ENCODE measurements at places on chromosomes 3 and 15. TPM values are rescaled to one million over a fixed set of nuclear protein-coding genes. Genes with fewer than 3 reads are reported as not detected.

DNA sequence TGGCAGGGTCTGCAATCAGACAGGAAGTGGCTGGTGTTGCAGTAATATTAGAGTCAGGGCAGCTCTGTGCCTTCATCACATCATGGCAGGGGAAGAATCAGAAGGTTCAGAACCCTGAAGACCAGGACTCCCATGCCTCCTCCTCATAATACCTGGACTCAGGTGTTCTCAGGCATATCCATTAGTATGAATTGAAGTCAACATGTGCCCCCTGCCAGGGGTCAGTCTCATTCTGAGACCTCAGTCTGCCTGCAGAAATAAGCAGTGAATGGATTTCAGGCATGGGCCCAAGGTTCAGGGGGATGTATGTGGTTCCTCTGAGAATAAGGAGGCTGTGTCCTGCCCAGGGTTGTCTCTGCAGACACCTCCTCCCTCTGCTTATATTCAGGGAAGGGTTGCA lies 74.2 kb downstream of the SPSB4 start:
- no peaks in the 10 kb centered on the region for H3K4me1 ChIP-seq
- H3K4me3 ChIP-seq: no peak overlapping the region
- peaks cover 3% of the 10 kb centered on the region for H3K27me3 ChIP-seq

The TFG gene
- total RNA-seq: 81.4 TPM

DNA sequence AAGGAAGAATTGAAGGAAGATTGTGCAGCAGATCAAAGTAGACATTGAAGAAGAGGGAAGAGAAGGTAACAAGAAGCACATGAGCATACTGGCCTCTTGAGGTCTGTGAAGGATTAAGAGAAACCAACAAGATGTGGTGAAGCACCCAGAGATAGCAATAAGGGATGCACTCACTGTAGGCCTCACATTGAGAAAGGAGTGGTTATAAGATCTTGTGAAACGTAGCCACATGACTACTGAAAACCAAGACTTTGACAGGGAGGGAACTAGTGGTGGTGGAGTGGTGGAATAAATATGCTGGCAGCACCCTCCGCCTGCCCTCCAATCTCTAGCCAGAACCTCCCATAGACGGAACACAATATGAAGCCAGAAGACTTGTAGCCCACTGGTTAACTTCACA lies 651.2 kb downstream of the DIPK2A start:
- no peak overlapping the region for H3K4me3 ChIP-seq
- no peaks in the 10 kb centered on the region for H3K36me3 ChIP-seq
- H3K27ac ChIP-seq: no peak overlapping the region
- H3K4me1 ChIP-seq: no peaks in the 10 kb centered on the region
- H3K27me3 ChIP-seq: no peaks in the 10 kb centered on the region

The SYNM gene
- total RNA-seq: 4.0 TPM

DNA sequence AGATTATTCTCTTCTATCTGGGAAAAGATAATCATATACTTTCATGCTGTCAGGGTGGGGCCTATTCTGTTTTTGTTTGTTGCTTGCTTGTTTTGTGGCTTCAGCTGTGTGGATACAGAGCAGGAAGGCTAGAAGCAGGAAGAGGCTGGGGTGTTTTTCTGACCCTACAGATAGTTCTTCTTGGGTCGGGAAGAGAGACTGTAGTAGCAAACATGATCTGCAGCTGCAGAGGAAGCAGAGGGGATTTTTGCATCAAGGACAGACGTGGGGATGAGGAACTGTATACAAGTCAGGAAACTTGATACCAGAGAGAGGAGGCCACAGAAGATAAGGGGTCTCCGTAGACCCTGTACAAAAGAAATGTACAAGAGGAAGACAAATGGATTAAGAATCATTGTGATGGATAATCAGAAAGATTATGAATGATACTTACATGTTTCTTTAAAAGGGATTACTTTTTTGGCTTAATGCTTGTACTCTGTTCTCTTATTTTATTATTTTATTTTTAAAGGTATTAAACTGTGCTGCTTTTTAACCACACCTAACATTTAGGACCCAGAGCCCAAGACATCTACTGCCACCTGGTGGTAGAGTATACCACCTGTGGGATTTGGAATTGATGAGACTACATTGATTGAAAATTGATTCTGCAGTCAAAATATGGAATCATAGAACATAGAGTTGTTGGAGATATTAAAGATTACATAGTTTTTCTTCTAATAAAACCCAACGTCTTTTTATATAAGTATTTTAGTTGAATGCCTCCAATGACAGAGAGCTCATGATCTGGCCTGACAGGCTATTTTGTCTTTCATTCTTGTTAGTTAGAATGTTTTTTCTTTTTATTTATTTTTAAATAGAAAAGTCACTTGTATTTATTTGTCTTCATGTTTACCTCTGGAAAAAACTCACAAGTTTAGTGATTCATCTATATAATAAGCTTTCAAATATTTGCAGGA lies 87.3 kb upstream of the ROPN1 start:
- no peaks in the 10 kb centered on the region for H3K36me3 ChIP-seq
- H3K27ac ChIP-seq: no peak overlapping the region
- no peak overlapping the region for H3K4me3 ChIP-seq
- peaks cover 31% of the 10 kb centered on the region for H3K27me3 ChIP-seq
- H3K4me1 ChIP-seq: no peaks in the 10 kb centered on the region

The TRAIP gene
- 2.4 TPM for total RNA-seq

- H3K27me3 ChIP-seq: no peaks in the 10 kb centered on the region
- H3K4me1 ChIP-seq: peaks cover 14% of the 10 kb centered on the region
- H3K36me3 ChIP-seq: no peaks in the 10 kb centered on the region
- H3K4me3 ChIP-seq: peak within 1 kb of the TSS; percentile 79
Observed at GRCh38 chr3:156826144-156826895, at the start of gene LEKR1. TSS of gene LEKR1 (plus strand) at chr3:156826353. CDS start at chr3:156829330, 2,977 bp downstream.

GRCh38 chr3:166957121-166957520 lies 423.0 kb downstream of the ZBBX start:
- no peaks in the 10 kb centered on the region for H3K27me3 ChIP-seq
- H3K4me1 ChIP-seq: no peaks in the 10 kb centered on the region
- H3K27ac ChIP-seq: no peak overlapping the region
- no peaks in the 10 kb centered on the region for H3K36me3 ChIP-seq

The HCLS1 gene
- total RNA-seq: 2.9 TPM

DNA sequence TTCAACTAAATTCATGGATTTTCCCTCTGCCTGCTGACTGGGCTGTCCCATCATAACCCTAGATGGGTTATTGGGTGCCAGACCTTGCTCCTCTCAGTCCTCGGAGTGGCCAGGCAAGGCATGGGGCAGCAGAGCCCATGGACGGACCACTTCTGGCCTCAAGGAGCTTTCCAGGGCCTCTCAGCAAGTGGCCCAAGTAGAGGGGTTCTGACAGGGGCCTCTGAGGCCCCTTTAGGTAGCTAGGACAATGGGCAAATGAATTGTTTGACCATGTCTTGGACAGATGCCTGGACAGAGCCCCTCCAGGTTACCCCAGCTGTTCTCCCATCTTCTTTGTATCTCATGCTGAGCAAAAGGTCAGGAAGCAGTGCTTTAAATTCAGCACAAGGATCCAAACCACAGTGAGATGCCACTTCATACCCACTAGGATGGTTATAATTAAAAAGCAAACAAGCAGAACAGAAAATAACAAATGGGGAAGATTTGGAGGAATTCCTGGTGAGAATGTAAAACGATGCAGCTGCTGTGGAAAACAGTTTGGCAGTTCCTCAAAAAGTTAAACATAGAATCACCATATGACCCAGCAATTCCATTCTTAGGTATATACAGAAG lies 61.6 kb downstream of the SPSB4 start:
- H3K4me1 ChIP-seq: no peaks in the 10 kb centered on the region
- DNase-seq: no peak
- H3K36me3 ChIP-seq: no peaks in the 10 kb centered on the region
- no peak overlapping the region for H3K27ac ChIP-seq
- no peak overlapping the region for H3K4me3 ChIP-seq
- H3K27me3 ChIP-seq: no peaks in the 10 kb centered on the region

DNA sequence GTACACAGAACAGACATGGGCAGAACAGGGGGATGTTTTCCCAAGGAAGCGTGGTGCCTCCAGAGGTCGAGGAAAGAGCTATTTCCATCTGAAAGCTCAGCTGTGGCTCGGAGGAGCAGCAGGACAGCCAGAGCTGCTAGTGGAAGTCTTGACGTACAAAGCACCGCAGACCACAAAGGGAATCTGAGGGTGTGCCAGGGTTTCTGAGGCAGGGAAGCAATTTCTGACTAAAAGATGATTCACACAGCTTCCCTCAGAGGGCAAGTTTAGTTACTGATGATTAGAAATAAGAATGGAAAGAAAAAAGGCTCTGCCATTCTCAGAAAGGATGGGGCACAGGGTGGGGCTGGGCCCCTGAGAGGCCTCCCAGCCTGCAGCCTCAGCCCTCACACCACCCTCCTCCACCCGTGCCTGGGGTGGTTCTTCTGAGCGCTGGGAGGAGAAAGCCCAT lies 45.8 kb upstream of the SEC13 start:
- H3K4me1 ChIP-seq: peaks cover 31% of the 10 kb centered on the region

GRCh38 chr3:161388855-161389254 lies 17.5 kb upstream of the SPTSSB start:
- H3K4me1 ChIP-seq: no peaks in the 10 kb centered on the region
- no peaks in the 10 kb centered on the region for H3K27me3 ChIP-seq
- H3K27ac ChIP-seq: no peak overlapping the region
- no peak overlapping the region for H3K4me3 ChIP-seq

The TMEM207 gene
- total RNA-seq: not detected

DNA sequence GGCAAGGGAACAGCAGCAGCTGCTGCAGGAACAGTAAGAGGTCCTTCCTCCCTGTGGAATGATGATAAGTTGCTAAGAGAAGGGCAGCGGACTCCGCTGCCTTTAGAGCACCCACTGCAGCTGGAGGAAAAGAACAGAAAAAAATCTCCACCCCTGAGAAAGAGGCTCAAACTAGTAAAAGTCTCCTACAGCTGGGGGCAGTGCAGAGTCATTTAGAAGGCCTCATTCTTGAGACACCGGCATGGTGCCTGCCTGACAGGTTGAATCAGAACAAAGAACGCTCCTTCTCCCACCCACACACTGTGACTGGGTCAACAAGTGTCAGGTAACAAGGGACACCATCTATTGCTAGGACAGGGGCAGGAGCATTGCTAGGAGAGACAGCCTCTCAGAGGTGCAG lies 188.4 kb downstream of the ABHD5 start:
- H3K36me3 ChIP-seq: no peaks in the 10 kb centered on the region
- H3K27me3 ChIP-seq: no peaks in the 10 kb centered on the region
- no peak overlapping the region for H3K27ac ChIP-seq
- no peak for DNase-seq

- H3K4me3 ChIP-seq: no peak overlapping the region
- peaks cover 13% of the 10 kb centered on the region for H3K27me3 ChIP-seq
- peak; percentile 95 for DNase-seq
- no peaks in the 10 kb centered on the region for H3K36me3 ChIP-seq
Observed at GRCh38 chr15:65072027-65072426, 4.2 kb upstream of the RASL12 start.

The LOXL1 gene
- 264 TPM for total RNA-seq

DNA sequence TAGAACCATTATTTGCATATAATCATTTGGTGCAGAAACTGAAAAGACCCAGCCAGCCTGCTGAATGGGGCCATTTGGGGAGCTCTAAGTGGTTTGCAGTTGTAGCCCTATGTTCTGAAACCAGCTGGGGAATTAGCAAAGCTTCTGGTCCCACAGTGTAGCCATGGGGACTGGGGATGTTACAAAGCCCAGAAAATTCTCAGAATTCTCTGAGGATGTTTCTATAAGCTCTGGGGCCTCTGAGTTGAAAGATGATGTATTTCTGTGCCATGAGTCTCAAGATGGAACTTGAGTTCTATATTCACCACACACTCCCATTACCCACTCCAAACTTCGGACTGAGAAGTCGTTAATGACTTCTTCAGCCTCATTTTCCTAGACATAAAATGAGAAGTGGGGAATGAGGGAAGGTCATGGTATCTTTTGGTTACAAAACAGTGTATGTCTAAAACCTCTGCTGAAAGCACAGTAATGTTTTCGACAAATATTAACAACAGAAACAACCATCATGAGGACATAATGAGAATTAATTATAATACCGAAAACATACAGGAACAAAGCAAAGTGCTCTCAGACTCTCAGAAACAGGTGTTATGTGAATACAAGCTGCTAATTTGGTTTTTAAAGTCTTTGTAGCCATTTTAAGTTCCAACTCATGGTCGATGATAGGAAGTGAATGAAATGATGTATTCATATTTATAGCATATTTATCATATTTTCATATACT lies 89.4 kb downstream of the RFTN1 start:
- H3K4me3 ChIP-seq: no peak overlapping the region
- H3K27ac ChIP-seq: no peak overlapping the region
- peaks cover 28% of the 10 kb centered on the region for H3K4me1 ChIP-seq
- DNase-seq: no peak
- no peaks in the 10 kb centered on the region for H3K27me3 ChIP-seq

DNA sequence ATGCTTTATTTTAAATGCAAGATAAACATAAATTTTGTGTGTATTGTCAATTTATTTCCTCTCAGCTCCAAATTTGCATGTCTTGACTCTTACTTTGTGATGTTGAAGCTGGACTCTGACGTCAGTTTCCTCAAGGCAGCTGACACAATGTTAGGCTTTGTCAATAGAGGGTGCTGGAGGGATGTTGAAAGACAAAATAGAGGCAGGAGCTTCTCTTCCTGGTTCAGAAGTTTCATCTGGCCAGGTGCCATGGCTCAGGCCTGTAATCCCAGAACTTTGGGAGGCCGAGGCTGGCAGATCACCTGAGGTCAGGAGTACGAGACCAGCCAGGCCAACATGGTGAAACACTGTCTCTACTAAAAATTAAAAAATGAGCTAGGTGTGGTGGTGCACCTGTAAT lies 408.6 kb downstream of the GBE1 start:
- no peak overlapping the region for H3K27ac ChIP-seq
- DNase-seq: peak; percentile 68
- H3K36me3 ChIP-seq: no peaks in the 10 kb centered on the region
- H3K27me3 ChIP-seq: no peaks in the 10 kb centered on the region

The P2RY1 gene
- total RNA-seq: under 0.01 TPM

DNA sequence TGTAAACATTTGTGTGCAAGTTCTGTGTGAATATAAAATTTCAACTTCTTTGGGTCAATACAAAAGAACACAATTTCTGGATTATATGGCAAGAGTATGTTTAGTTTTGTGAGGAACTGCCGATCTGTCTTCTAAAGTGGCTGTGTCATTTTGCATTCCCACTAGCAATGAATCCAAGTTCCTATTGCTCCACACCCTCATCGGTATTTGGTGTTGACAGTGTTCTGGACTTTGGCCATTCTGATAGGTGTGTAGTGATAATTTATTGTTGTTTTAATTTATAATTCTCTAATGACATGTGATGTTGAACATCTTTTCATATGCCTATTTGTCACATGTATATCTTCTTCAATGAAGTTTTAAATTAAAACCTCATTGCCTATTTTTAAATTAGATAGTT lies 58.2 kb upstream of the TMC3 start:
- H3K4me1 ChIP-seq: no peaks in the 10 kb centered on the region
- H3K36me3 ChIP-seq: no peaks in the 10 kb centered on the region
- no peak overlapping the region for H3K4me3 ChIP-seq
- no peak overlapping the region for H3K27ac ChIP-seq
- no peak for DNase-seq

- DNase-seq: no peak
- H3K36me3 ChIP-seq: peaks cover 34% of the 10 kb centered on the region
- H3K27ac ChIP-seq: no peak overlapping the region
- no peaks in the 10 kb centered on the region for H3K27me3 ChIP-seq
Observed at GRCh38 chr15:101018450-101018849, 99.3 kb downstream of the LRRK1 start.

GRCh38 chr3:64392001-64392400 lies 166.7 kb upstream of the PRICKLE2 start:
- H3K4me1 ChIP-seq: no peaks in the 10 kb centered on the region
- no peaks in the 10 kb centered on the region for H3K27me3 ChIP-seq
- H3K36me3 ChIP-seq: no peaks in the 10 kb centered on the region
- H3K27ac ChIP-seq: no peak overlapping the region

The OXNAD1 gene
- 11.9 TPM for total RNA-seq

The TRIM42 gene
- total RNA-seq: not detected

The IL1RAP gene
- total RNA-seq: 14.7 TPM
